ENCODE measurements at places on chromosomes 3 and 15.

DNA sequence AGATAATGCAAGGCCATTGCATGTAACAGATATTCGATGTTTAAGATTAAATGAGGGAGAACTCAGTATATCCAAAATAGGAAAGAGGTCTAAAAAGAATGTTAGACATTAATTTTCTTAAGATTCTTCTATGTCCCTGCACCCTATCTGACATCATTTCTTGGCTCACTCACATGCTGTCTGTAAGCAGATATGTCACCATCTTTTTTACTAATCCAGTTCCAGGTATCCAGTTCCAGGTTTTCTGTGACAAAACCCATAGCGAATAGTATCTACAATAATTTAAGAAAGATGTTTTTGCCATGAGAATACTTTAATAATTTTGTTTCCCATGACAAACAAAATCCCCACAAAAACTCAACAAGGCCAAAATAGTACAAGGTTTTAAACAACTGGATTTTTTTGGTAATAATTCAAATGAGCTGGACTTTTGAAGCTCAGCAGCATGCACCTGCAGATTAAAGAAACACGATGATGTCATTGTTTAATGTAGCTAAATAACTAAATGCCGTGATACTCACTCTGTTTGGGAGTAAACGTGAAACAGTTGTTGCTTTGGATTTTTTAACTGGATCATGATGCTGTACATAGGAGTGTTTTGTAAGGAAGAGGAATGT, 867.6 kb downstream of the EPHA3 start:
- DNase-seq, result no peak

GRCh38 chr3:25472153-25472552, 44.1 kb downstream of the RARB start:
- DNase-seq, result no peak

GRCh38 chr15:74326746-74327145, 40.7 kb downstream of the CYP11A1 start:
- DNase-seq, result no peak

GRCh38 chr3:173440514-173440913, 43.0 kb downstream of the NLGN1 start:
- no peak for DNase-seq

GRCh38 chr3:54307566-54308180, 185.3 kb downstream of the CACNA2D3 start:
- DNase-seq, result no peak

Measured in uterus (tissue), 4 donors.